M059J (cell line): ENCODE measurements at places on chromosomes 12 and 14. TPM values are rescaled to one million over a fixed set of nuclear protein-coding genes. Genes with fewer than 3 reads are reported as not detected.

RAD51AP1 gene
- 63.4 and 66.7 TPM in 2 replicates for total RNA-seq

AMDHD1 gene
- 1.5 TPM in 1 of 2 replicates, not detected in the other for total RNA-seq

ERBB3 gene
- 0.37 TPM in 1 of 2 replicates, not detected in the other for total RNA-seq

GRIN2B gene
- total RNA-seq: not detected in 2 replicates

COL2A1 gene
- 0.25 TPM in 1 of 2 replicates, not detected in the other for total RNA-seq

KIF21A gene
- total RNA-seq: 4.7 and 6.6 TPM in 2 replicates

NFE2 gene
- total RNA-seq: 1.3 and 2.5 TPM in 2 replicates

CLEC7A gene
- 38.9 and 40.5 TPM in 2 replicates for total RNA-seq

KLHDC1 gene
- total RNA-seq: 0.20 and 0.62 TPM in 2 replicates
